ENCODE measurements at places on chromosomes 5 and 9.
A peak's percentile ranks its signal among the peaks of the same experiment; 100 is the strongest.

DNA sequence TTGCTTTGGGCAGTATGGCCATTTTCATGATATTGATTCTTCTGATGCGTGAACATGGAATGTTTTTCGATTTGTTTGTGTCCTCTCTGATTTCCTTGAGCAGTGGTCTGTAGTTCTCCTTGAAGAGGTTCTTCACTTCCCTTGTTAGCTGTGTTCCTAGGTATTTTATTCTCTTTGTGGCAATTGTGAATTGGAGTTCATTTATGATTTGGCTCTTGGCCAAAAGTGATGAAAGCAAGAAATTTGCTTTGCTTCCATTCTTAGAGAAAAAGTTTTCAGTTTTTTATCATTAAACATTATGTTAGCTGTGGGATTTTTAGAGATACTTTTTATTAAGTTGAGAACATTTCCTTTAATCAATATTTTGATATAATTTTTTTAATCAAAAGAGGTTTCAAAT, 203.5 kb downstream of the TAF11L14 start:
- DNase-seq = no peak

DNA sequence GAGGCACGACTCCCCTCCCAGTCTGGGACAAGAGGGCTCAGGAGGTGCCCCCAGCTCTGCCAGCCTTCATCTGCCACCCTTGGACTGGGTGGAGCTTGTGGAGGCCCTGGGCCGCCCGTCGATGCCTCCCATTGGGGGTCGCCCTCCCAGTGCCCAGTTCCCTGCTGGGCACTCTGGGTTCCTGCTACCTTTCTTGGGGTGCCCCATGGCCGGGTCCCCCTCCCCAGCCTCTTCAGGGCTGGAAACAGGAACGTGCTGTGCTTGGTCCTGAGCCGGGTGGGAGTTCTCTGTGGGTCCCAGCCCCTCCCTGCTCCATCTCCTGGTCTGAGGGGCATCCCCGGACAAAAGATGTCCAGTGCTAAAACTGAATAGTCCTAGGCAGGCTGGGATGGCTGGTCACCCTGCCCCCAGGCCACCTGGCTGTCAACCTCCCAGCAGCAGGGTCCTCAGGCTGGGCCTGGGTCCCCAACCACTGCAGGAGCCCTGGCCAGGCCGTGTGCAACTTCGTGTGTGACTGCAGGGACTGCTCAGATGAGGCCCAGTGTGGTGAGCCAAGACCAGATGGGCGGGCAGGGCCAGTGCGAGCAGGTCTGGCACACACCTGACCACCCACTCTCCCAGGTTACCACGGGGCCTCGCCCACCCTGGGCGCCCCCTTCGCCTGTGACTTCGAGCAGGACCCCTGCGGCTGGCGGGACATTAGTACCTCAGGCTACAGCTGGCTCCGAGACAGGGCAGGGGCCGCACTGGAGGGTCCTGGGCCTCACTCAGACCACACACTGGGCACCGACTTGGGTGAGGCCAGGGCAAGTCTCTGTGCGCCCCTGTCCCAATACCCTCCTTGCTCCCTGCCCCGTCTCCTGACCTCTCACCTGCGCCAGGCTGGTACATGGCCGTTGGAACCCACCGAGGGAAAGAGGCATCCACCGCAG, 784 bp downstream of the MAMDC4 start:
- no peak for DNase-seq

GRCh38 chr9:34197756-34198711, 19.2 kb downstream of the UBAP1 start:
- no peak for DNase-seq

DNA sequence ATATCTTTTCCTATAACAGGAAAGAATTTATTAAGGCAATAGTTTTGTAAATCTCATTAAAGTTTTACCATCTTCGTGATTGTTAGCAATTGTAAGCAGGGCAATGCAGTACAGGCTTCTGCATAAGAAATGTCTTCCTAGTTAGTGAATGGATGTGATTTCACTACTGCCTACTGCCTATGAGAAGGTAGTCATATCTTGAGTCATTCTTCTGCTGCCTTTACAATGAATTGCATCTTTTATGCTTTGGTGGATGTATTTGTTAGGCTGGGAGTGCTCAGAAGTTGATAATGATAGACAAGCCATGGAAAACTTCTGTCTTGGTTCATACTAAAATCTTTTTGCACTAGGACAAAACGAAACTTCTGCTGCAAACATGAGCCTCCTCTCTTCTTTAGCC, 128.0 kb downstream of the ADAMTSL1 start:
- DNase-seq = no peak

GRCh38 chr5:73031839-73032238, 76.0 kb downstream of the FCHO2 start:
- no peak for DNase-seq

DNA sequence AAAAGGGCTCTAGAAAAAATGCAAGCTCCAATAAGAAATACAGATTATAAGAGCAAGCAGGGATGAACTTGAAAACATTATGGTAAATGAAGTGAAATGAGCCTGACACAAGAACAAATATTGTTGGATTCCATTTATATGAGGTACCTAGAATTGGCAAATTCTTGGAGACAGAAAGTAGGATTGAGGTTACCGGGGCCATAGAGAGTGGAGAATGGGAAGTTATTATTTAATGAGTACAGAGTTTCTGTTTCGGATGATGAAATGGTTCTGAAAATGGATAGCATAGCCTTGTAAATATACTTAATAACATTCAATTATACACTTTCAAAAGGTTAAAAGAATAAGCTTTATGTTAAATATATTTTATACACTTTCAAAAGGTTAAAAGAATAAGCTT, 75.6 kb upstream of the SLC12A2 start:
- DNase-seq = no peak

GRCh38 chr5:169828385-169828784, 151.9 kb downstream of the INSYN2B start:
- no peak for DNase-seq

DNA sequence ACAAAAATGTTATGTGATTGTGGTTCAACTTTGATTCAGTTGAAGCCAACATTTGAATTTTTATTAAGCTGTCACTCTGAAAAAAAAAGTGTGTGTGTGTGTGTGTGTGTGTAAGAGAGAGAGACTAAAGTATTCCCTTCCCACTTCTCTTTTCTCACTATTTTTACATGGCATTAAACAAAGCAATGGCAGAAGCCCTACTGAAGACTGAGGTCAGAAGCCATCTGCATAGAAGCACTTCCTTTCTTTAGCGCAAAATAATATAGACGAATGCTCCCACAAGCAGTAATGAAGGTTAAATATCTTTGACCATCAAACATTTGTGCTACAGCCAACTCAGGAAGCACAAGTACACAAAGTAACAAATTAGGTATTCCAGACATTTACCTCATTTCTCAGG, 540.5 kb downstream of the KCTD16 start:
- DNase-seq = no peak

- DNase-seq = no peak
Measured at GRCh38 chr5:176410486-176411180, 5.7 kb downstream of the CLTB start.

DNA sequence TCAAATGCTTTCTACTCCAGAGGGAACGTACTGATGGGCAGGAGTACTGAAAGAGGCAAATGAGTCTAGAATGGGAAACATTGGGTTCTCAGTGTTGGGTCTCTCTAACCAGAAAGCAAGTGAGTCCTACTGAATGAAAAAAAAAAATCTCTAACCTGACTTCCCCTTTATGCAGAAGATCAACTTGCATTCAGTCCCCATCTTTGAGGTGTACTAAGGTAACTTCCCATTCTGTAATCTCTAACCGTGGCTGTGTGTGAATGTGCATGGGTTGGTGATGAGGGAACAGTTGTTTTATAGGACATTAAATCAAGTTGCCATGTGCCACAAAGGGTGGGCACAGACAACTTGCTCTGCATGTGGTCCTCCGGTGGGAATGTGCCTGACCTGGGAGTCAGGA, 264.6 kb upstream of the CLINT1 start:
- no peak for DNase-seq

DNA sequence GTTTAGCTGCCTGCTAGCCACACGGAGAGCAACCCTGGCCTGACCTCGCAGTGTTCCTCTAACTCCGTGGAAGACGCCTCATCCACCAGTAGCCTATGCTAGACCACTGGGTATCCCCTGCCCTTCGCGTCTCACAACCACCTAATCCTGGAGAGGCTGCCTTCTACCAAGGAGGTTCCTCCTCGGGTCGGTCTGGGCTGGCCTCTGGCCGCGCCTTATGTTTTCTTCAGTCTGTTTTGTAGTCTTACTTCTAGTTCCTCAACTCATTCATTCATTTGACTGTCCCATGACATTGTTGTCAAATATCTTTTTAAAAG, 1.6 kb upstream of the TPM2 start:
- no peak for DNase-seq

DNA sequence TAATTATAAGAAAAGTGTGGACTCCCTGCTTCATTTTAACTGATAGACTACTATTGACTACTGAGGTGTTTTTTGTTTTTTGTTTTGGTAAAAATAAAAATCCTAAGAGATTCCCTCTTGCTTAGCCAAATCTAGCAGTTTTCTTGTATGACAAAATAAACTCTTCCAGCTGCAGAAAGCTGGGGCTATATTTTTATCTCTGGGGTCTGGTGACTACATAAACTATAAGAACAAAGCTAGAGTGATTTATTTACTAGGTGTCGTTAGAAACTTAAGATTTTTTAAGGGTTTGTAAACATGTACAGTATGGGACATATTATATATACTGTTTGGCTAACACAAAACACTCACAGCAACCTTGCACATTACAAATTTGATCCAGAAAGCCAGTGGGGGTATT, 467.4 kb upstream of the MPDZ start:
- no peak for DNase-seq

- no peak for DNase-seq
Measured at GRCh38 chr5:75243100-75243499, 6.4 kb upstream of the ANKRD31 start.

GRCh38 chr5:75510836-75511434, 494 bp downstream of the CERT1 start:
- DNase-seq = peak; percentile 69

DNA sequence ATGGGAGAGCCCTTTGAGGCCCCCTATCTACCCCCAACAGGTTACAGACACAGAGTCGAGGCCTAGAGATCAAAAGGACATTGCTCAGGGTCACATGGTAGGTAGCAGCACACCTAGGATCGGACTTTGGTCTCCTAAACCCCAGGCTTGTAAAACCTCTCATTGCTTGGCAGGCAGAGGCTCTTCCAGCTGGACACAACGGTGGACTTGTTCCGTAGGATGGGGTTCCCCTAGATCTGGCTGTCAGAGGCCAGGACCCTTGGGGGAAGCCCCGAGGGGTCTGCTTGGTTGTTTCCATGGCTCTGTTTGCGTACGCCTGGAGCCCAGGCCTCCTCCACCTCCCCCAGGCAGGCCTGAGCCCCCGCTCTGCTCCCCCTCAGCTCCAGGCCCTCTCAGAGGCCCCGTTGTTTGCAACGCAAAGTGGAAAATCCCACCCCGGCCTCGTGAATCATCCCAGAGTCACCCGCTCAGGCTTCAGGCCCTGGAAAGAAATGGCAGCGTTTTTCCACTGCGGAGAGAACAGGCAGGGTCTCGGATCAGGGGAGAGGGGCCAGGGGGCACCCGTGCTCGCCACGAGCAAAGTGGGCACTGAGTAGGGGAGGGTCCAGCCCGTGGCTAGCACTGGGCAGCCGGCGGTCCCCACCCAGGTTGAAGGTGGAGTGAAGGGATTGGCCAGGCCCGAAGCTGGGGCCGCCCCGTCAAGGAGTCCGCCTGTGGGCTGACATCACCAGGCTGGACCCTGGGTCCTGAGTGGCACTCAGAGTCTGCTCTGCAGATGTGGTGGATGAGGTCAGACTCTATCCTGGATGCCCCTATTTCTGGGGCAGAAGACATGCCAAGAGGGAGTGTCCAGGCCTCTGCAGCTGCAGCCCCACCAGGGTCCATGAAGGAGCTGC, 19.8 kb downstream of the COL27A1 start:
- no peak for DNase-seq

DNA sequence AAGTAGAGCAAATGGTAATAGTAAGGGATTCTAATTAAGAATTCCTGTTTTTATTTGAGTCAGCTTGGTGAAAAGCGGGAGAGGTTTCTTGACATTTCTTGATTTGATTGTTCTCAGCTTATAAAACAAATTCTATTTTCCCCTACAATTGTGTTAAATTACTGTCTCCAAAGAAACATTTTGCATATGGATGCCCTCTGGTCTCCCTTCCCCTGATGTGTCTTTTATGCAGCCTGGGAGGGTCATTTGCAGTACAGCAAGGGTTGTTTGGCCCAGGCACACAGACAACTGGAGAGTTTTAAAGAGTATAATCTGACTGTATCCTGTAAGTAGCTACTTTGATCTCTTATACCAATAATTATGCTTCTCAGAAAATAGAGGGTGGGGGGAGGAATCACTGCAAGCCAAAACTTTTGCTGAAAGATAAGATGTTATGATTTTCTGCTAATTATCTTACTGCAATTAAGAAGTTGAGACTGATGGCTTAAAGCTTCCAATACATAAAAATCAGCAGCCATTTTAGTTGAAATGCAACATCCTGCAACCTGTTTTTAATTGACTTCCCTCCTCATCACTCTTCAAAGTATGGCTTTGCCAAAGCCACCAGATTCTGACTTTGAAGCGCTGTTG, 204.1 kb upstream of the SEMA6A start:
- no peak for DNase-seq

- DNase-seq = no peak
Measured at GRCh38 chr9:116842658-116843057, 155.6 kb downstream of the TRIM32 start.

GRCh38 chr9:105375323-105375722, 72.5 kb upstream of the FSD1L start:
- DNase-seq = no peak

Measured in OCI-M1 (cell line).